Endodermal cell (in vitro differentiated cells): ENCODE measurements at places on chromosomes 5 and 9. TPM values are rescaled to one million over a fixed set of nuclear protein-coding genes. Genes with fewer than 3 reads are reported as not detected.

The TPRN gene
- 15.0 to 19.0 TPM (median 18.2 TPM) in 3 replicates for total RNA-seq

The ORM2 gene
- 0.80 to 0.84 TPM in 2 of 3 replicates, not detected in the other for total RNA-seq

The NUTM2G gene
- not detected in 2 replicates for total RNA-seq

The AGXT2 gene
- not detected in 3 replicates for total RNA-seq

The FGFR4 gene
- total RNA-seq: 90.3 to 131 TPM (median 130 TPM) in 3 replicates

The MED7 gene
- total RNA-seq: 9.3 to 19.1 TPM (median 14.4 TPM) in 3 replicates

The PCDHB7 gene
- 0.26 to 0.72 TPM (median 0.42 TPM) in 3 replicates for total RNA-seq

The TMEM245 gene
- 36.9 to 55.9 TPM (median 55.0 TPM) in 3 replicates for total RNA-seq

The CCNH gene
- 36.1 to 44.3 TPM (median 37.7 TPM) in 3 replicates for total RNA-seq

The STK32A gene
- total RNA-seq: 7.4 and 9.8 TPM in 2 replicates

The ZDHHC11 gene
- 16.5 and 28.9 TPM in 2 replicates for total RNA-seq

The FGF1 gene
- total RNA-seq: 0.77 and 2.1 TPM in 2 replicates

The DEPDC1B gene
- 31.7 and 32.2 TPM in 2 replicates for total RNA-seq

The MLANA gene
- not detected in 3 replicates for total RNA-seq

The SLC6A3 gene
- 0.18 and 0.23 TPM in 2 replicates for total RNA-seq

The C5orf63 gene
- total RNA-seq: 6.8 and 9.4 TPM in 2 replicates

The BTNL3 gene
- total RNA-seq: not detected in 2 replicates

The NR5A1 gene
- not detected in 3 replicates for total RNA-seq

The C9orf50 gene
- not detected in 3 replicates for total RNA-seq

The SAPCD2 gene
- total RNA-seq: 20.8 and 24.1 TPM in 2 replicates

The PDCD1LG2 gene
- total RNA-seq: not detected in 2 replicates

The CCL21 gene
- total RNA-seq: not detected in 2 replicates

The SPARC gene
- total RNA-seq: 523 to 674 TPM (median 529 TPM) in 3 replicates

The SLC46A2 gene
- not detected in 3 replicates for total RNA-seq

The GRXCR2 gene
- not detected in 3 replicates for total RNA-seq

The FOXD4L3 gene
- total RNA-seq: 0.15 and 0.16 TPM in 2 replicates

The THG1L gene
- 12.2 to 13.8 TPM (median 13.5 TPM) in 3 replicates for total RNA-seq

The CAMSAP1 gene
- 36.9 to 46.6 TPM (median 40.1 TPM) in 3 replicates for total RNA-seq

The PCDHGA4 gene
- 4.0 and 5.0 TPM in 2 replicates for total RNA-seq

The PPP1R2B gene
- not detected in 2 replicates for total RNA-seq
